Activated CD4-positive, CD25-positive, alpha-beta regulatory T cell treated with anti-CD3 and anti-CD28 coated beads, Interleukin-2, amount 50 U/mL, for 72 hours (primary cell): ENCODE measurements at places on chromosomes 1 and 21.

- DNase-seq: no peak
Observed at GRCh38 chr1:94858276-94858675, 38.1 kb downstream of the SLC44A3 start.

- DNase-seq: no peak
Observed at GRCh38 chr21:34156957-34157356, 83.6 kb downstream of the MRPS6 start.

DNA sequence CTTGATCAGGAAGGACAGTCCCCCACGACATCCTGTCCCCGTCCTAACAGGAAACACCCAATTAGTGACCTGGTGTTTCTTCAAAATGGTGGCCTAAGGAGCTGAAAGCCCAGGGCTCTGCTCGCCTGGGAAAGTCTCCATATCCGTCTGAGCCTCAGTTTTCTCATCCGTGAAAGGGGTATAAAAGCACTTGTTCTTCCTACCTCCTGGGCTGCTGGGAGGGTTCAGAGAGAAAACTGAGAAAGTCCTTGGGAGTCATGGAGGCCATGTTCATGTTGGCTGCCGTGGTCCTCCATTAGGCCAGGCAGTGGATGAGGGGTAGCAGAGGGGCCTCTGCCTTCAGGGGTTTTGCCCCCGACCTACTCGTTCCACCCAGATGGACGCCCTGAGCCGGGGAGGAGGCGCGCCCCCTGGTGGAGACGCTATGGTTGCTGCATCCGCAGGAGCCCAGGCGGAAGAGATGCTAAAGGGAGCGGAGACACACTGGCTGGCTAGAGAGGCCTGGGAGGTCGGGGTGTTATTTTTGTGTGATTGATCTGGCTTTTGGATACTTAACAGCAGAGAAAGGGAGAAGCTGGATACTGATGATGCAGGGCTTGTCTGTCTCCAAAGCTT, 113.5 kb downstream of the PRDM2 start:
- peak; percentile 70 for DNase-seq

GRCh38 chr21:42669041-42669440, 15.6 kb downstream of the PDE9A start:
- DNase-seq: no peak

GRCh38 chr1:182653986-182654385, 30.4 kb downstream of the RGS8 start:
- no peak for DNase-seq

GRCh38 chr1:155179112-155180031, 5.7 kb downstream of the TRIM46 start:
- DNase-seq: peak; percentile 29

DNA sequence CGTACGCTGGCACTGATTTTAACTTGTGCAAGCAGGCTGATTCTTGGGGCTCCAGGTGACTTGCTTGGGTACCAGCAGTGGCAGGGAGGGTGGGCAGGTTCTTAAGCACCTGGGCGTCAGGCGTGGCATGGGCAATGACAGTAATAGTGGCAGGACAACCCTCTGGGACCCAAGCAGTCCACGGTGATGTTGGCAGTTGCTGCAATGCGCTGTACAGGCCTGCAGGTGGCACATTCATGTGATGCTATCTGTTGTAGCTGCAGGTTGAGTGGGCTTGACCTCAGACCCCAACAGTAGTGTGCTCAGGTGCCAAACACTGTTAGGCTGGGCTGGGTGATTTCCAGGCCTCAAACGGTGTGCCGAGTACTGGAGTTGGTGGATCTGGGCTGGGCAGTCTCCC, 10.2 kb upstream of the OR10J4 start:
- no peak for DNase-seq

DNA sequence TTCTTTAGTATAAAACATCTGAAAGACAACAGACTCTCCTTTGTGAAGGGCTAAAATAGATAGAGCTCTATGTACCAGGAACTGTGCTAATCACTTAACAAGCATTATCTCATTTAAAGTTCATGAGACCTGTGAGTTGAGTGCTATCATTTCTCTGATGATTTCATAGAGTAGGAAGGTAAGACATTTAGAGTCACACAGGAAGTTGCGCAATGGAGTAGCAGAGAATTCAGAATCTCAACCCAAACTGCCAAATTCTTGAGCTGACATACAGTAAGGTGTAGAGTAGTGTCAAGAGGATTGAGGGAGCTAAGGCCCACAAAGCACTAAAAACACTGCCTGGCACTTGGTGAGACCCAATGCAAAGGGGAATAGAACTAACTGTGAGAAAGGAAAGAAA, 384.3 kb downstream of the NTNG1 start:
- DNase-seq: no peak

DNA sequence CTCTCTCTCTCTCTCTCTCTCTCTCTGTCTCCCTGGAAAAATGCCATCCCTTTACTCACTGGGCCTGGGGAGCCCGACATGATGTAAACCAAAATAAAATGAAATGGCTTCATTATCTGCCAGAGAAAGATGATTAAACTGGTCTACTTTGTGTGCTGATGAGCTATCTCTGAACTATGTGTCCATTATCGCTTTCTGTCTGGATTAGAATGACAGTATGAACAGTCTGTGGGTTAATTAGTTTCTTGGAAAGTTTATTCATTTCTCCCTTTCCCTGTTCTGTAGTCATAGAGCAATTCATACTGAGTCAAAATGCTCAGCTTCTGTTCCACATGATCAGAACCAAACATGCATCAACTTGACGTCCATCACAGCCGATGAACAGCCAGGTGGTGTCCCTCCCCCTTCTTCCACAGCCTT, 72.4 kb upstream of the KCND3 start:
- DNase-seq: no peak

- DNase-seq: no peak
Observed at GRCh38 chr1:94727846-94728715, 92.1 kb upstream of the SLC44A3 start.

DNA sequence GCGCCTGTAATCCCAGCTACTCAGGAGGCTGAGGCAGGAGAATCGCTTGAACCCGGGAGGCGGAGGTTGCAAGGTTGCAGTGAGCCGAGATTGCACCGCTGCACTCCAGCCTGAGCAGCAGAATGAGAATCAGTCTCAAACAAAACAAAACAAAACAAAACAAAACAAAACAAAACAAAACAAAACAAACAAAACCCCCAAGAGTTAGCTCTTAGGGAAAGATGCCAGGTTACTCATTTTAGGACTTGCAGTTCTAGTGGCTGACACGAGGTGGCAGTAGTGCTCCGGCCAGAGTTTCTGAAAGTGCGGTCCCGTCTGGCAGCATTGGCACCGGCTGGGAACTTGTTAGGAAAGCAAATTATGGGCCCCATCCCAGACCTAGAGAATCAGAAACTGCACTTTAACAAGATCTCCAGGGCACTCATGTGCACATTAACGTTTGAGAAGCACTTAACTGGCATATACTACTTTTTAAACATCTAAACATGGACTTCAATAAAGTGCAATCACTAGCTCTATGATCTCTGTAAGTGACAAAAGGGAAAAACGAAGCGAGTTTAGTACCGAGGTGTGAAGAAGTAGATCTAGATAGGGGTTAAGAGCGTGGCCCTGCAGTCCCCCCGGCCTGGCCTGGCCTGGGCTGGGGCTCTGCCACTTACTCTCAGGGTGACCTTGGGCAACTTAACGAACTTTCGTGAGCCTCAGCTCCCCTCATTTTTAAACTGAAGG, 41.9 kb upstream of the TNFRSF1B start:
- DNase-seq: peak; percentile 80

DNA sequence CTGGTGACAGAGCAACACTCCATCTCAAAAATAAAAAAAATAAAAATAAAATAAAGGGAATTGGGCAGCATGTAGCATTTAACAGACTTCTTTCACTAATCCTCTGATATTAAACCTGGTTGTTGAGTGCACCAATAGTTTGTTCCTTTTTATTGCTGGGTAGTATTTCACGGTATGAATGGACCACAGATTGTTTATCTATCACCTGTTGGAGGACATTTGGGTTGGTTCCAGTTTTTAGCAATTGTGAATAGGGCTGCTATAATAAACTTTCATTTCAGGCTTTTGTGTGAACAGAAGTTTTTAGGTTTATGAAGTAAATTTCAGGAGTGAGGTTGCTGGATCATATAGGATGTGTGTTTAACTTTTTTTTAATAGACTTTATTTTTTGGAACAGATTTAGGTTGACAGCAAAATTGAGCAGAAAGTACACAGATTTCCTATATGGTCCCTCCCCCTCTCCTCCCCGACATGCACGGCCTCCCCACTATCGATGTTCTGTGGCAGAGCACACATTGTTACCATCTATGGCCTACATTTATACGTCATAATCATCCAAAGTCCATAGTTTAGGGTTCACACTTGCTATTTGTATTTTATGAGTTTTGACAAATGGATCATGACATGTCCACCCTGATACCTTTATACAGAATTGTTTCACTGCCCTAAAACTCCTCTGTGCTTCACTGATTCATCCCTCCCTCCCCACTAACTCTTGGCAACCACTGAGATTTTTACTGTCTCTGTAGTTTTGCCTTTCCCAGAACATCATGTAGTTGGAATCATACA, 66.1 kb upstream of the TMPRSS2 start:
- no peak for DNase-seq

DNA sequence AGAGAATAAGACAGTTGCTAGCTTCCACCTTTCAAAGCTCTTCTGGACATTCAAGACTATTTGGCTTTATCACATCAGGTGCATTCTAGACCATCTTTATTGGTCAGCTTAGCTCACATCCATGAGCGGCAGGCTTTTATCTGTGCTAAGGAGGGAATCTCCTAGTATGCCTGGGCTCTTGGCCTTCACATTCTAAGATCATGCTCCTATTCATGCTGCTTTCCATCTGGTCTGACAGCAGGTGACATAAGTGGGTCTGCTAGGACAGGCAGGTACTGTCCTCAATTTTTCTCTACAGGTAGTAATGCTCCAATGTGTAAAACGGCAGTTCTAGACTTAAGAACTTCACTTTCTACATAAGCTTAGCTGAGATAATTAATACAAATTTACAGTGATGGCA, 39.2 kb upstream of the ADAMTS1 start:
- no peak for DNase-seq

DNA sequence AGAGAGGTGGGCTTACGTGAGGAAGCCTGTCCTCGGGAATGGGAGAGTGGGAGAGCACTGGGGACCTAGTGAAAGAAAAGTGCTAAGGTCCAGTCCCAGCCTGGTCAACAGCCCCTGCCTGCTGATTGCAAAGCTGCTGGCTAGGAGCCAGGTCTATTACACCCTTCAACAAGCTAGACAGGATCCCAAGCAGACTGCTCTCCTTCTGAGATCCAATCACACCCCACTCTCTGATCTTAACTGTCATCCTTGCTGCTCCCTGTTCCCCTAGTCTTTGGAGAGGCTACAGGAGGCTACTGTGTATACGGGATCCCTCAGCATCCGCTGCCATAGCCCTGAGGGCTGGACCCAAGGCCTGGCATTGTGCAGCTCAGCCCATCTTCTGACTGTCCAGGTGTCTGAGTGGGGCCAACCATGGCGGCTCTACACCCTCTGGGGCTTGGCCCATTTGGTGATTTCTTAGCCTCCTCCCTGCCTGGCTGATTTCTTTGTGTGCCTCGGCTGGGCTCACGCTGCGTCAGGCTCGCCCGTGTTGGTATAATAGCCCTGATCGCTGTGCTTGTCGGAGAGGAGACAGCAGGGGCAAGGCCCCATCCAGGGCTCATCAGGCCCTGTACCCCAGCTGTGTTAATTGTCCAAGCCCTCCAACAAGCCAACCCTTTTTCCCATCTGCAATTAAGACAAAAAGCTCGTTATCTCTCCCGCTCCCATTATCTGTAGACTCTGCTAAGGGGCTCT, 43.9 kb downstream of the NAV1 start:
- no peak for DNase-seq

GRCh38 chr1:222301652-222302051, 246.3 kb downstream of the HHIPL2 start:
- no peak for DNase-seq
